Hematopoietic multipotent progenitor cell (in vitro differentiated cells): ENCODE measurements at places on chromosomes 4 and X.
A peak's percentile ranks its signal among the peaks of the same experiment; 100 is the strongest.

DNA sequence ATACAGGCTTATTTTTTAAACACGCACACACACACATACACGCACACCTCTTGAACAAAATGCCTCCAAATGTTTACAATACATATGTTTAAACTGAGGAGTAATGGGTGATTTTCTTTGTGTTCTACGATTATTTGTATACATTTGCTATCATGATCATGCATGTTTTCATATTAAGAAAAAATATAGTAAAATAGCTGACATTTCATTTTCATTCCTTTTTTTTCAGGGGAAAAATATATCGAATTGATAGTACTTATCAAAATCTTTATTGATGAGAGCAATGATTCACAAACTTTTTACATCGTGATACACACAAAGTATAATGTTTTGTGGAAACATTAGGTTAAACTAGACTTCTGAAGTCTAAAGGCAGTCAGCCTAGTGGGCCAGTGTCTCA lies 618.9 kb downstream of the TECRL start:
- DNase-seq: no peak

DNA sequence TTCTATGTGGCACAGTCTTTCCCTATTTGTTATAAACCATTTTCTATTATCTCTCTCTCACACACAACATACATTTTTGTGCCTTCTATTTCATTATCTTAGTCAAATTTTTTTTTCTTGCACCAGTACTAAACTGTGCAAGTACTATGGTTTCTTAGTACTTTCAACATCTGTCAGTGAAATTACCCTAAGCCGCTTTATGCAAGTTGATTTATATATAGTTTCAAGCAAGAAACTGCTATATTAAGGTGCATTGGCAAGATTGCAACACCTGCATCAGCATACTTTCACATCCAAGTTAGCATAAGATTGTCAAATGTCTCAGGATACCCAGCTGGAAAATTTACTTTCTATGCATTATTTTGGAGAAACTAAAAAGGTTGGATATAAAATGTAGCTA lies 180.2 kb upstream of the FSTL5 start:
- no peak for DNase-seq

DNA sequence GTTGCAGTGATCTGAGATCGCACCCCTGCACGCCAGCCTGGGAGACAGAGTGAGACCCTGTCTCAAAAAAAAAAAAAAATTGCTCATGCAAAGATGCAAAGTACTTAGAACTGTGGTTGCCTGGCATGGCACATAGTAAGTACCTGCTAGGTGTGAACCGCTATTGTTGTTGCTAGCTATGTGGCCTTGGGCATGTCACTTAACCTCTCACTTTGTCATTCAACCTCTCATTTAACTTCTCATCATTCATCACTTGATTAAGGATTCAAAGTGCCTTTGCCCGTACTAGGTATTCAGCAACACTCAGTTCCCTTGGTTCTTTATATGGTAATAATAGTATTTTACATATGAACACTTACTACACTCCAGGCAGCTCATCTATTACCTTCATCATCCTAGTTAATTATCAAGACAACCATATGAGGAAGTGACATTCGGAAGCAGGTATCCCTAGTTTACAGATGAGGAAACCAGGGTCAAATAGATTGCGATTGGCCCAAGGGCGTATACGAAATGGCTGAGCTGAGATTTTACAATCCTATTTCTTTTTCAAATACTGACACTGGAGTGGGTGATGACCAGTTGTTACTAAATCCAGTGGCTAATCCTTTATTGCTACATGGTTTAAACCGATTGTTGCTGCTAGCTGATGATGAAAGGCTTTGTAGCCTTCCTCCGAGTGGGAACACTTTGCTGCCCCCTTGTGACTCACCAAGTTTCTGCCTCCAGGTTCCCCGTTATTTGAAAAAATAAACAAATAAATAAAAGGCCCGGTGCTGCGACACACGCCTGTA lies 28.8 kb upstream of the SOWAHD start:
- peak; percentile 48 for DNase-seq

DNA sequence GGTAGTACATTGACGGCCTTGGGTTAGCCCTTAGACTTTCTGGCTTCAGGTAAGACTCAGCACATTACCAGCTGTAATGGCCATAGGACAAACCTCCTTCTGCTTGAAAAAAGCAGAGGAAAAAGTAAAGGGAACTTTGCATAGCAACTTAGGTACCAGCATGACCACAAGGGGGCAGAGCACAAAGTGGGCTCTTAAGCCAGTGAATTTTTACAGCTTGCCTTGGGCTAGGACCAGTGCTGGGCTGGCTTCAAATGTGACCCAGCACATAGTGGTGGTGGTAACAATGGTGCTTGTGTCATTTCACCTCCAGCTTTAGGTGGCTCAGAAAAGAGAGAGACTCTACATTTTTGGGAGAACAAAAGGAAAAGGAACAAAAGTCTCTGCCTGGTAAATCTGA lies 66.1 kb downstream of the KLHL4 start:
- no peak for DNase-seq

DNA sequence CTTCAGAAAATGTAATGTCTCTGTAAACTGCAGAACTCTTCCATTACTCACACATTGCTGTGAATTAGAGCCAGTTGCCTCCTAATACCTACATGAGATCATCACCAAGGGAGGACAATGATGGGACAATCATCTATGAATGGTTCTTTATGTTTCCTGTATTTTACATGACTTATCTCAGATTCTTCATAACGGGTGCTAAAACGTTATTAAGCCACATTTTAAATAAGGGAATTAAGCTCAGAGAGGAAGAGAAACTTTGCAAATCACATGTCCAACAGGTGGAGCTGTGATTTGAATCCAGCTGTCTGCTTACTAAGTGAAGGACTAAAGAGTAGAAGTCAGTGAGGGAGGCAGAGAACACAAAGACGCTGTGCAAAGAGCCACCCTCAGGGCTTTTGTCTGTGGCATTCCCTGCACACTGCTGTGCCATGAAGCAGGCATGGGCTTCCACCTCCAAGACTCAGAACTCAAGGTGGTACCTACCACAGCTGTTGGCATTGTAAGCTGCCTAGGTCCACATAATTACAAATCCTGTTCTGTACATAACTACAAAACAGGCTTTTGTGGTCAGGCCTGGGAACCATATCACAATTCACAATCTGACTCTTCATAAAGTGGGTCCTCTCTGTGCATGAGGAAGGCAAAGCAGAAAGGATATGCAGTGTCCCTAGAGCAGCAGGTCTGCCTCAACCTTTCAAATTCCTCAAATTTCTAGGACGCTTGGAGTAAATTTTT lies 12.8 kb downstream of the TBC1D9 start:
- no peak for DNase-seq

DNA sequence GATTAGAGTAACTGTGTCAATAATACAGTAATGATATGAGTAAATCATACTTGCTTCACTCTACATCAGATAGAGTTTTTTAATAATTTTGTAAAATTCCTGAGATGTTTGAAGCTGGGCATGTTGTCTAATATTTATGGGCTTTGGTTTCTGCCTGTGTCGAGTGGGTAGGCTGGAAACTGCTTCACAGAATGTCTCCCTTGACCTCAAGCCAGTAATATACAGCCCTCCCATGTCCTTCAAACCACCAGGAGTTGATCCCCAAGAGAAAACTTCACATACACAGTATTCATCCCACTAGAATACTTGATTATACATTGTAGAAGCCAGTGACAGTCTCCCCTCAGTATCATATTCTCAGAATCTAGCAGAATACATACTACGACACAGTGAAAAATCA lies 284.8 kb upstream of the TENM3 start:
- no peak for DNase-seq

GRCh38 chrX:102883491-102883890 lies 53.6 kb upstream of the RAB40AL start:
- DNase-seq: no peak

- DNase-seq: no peak
Observed at GRCh38 chr4:157992038-157992705, 180.7 kb downstream of the GASK1B start.

DNA sequence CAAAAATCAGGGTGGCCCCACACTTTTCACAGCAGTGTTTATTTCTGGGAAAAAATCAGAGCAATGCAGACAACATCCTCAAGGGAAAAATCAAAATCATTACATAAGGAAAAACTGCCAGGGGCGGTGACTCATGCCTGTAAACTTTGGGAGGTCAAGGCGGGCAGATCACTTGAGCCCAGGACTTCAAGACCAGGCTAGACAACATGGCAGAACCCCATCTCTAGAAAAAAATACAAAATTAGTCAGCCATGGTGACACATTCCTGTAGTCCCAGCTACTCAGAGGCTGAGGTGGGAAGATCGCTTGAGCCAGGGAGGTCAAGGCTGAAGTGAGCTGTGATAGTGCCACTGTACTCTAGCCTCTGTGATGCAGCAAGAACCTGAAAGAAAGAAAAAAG lies 102.8 kb downstream of the NAF1 start:
- DNase-seq: no peak

DNA sequence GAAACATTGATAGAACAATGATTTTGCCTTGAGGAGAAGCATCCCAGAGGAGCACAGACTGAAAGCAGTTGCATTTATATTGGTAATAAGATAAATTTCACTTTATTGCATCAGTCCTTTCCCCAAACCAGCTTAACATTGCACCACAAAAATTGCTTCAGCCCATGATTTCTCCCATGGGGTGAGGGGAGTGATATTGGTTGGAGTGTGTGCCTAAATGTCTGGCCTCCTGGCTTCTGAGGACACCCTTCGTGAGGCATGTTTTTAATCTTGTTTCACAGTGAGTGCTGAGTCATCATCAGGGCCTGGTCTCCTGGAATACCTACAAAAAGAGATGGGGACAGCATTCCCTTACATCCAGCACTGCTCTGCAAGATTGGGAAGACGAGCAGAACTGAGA lies 487.9 kb downstream of the C4orf33 start:
- DNase-seq: no peak

DNA sequence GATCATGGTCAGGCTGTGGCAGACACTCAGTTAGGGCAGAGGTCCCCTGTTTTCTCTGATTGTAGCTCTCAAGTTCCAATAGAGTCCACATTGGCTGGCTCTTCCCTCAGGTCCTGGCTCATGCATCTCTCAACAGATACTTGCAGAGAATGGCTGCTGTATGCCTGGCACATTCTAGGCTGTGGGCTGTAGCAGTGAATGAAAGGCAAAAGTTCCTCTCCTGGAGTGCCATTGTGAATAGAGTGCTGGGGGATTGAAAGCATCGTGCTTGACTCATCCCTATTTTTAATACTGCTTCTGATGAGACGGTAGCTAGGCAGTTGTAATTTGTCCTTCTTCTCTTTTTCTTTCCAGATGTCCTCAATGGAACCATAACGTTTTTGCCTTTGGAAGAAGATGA lies 5.5 kb downstream of the TRMT44 start:
- no peak for DNase-seq

DNA sequence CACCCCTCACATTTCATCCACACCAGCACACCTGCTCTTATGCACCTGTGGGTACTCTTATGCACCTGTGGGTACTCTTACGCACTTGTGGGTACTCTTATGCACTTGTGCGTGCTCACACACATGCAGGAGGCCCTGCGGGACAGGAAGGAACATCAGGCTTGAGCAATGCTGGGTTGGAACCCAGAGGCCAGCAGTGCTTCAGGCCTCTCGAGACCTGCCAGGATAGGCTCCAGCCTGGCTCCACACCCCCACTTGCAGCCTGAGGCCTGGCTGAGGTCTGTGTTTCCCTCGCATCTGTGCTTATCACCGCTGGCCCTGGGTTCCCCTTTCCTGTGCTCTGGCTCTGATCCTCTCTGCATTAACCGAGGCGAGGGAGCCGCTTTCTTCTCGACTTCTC lies 34.7 kb downstream of the SORCS2 start:
- peak; percentile 20 for DNase-seq

DNA sequence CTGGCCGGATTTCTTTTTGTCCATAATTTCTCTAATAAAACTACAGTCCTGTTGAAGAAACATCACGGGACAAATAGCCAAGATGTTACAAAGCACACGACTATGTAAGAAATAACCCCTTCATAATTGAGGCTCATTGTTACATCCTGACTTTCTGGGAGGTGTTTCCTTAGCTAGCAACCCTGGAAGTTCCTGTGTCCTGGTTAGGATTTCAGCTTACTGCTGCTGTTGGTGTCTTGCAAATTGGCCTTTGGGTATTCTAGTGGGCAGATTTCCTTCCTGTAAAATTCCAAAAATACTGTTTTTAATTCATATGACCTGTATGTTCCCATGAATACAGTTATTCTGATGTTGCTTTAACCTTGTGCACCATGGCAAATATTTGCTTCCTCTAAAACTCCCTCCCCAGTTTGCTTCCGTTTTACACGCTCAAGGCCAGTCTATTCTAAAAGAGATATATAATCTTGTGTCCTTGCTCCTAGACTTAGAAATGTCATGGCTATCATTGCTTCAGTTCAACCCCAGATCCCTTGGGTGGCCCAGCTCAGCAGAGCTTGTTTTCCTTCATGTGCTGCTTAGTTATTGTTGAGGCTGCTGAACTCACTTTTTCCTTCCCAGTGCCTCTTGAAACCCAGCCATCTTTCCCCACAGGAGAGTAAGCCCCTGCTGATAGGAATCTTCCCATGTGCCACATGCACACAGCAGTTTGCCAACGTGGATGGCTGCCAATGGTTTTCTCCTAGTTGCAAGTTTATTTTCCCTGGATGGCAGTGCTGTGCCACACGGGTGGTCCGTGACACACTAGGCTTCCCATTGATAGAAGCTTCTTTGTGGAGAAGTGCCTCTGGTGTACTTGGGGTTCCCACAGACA lies 75.8 kb downstream of the TSPAN7 start:
- no peak for DNase-seq

GRCh38 chr4:35883108-35883507 lies 361.2 kb downstream of the ARAP2 start:
- DNase-seq: no peak

- no peak for DNase-seq
Observed at GRCh38 chr4:125948021-125948420, 633.3 kb downstream of the FAT4 start.

- DNase-seq: no peak
Observed at GRCh38 chrX:44314259-44314734, 29.2 kb downstream of the EFHC2 start.

GRCh38 chrX:51834076-51834475 lies 59.3 kb upstream of the MAGED1 start:
- DNase-seq: no peak

- no peak for DNase-seq
Observed at GRCh38 chr4:157075811-157076577, at the start of gene GLRB. GLRB (plus strand) TSS chr4:157076150; CDS start chr4:157078025, 1,875 bp downstream.

- DNase-seq: no peak
Observed at GRCh38 chr4:158934996-158935669, 166.3 kb downstream of the FNIP2 start.

DNA sequence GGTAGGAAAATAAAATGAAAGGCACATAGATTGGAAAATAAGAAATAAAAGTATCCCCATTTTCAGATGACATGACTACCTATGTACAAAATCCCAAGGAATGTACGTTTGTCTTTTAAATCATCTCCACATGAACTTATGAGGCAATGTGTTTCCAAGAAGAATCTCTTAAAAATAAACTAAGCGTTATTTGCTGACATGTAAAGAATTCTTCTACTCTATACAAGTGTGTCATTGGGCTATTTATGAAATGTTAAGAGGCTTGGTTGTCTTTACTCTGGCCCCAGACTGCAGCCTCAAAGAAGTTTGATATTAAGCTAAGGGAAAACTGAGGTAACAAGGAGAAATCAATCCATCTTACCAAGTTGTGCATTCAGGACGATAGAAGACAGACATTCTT lies 17.1 kb downstream of the BEX3 start:
- no peak for DNase-seq

- no peak for DNase-seq
Observed at GRCh38 chr4:6229671-6230501, 29.5 kb upstream of the JAKMIP1 start.

- no peak for DNase-seq
Observed at GRCh38 chr4:148842843-148843242, 400.6 kb upstream of the NR3C2 start.

- DNase-seq: no peak
Observed at GRCh38 chr4:162163892-162164759, at the start of gene FSTL5. FSTL5 (minus strand) TSS chr4:162164000; CDS start chr4:162111396, 52,604 bp downstream.
